ENCODE measurements at places on chromosomes 6 and 20.
A peak's percentile ranks its signal among the peaks of the same experiment; 100 is the strongest.

DNA sequence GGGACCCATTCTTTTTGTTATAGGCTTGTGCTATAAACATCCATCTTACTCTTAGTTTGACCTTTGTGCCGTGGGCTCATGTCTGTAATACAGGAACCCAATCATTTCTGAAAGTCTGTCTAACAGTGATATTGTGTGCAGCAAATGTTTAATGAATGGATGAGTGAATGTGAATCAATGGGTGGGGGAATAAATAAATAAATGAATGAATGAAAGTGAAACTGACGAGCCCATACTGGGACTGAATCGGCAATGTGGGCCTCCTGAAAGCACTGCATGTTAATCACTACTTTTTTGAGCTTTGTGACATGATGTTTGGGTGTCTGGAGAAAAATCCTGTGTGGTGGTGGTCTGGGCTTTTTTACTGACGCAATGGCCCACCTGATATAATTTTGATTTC, 175.0 kb downstream of the GMPR start:
- H3K27me3 ChIP-seq, result no peaks in the 10 kb centered on the region
- DNase-seq, result no peak
- H3K36me3 ChIP-seq, result peaks cover 4% of the 10 kb centered on the region
- H3K27ac ChIP-seq, result peak overlapping the region; percentile 65
- peaks cover 25% of the 10 kb centered on the region for H3K4me1 ChIP-seq
- no peak overlapping the region for H3K4me3 ChIP-seq

DNA sequence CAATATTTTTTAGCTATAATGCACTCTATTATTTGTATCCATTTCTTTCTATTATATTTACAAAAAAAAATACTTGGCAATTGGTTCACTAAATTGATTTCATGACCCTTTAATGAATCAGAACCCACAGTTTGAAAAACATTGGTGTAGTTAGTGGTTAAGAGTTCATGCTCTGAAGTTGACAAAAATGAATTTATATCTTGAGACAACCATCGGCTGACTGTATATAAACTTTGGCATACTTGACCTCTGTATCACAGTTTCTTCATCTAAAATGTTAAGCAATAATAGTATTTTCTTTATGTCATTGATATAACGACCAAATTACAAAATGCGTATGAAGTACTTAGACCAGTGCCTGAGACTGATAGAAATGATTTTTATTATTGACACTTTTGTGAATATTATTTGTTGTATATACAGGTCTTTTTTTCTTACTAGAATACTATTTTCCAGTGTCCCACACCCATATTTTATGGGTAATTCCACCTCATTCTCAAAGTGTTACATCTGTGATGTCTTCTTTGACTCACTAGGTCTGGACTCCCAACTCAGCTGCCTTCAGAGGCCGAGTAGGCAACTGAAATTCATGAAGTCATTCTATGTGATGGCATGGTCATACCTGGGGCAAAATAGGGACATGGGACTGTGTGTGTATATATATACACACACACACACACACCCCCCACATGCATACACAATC, 459.2 kb downstream of the RFPL4B start:
- no peaks in the 10 kb centered on the region for H3K4me1 ChIP-seq
- H3K27ac ChIP-seq, result no peak overlapping the region
- DNase-seq, result no peak
- no peaks in the 10 kb centered on the region for H3K36me3 ChIP-seq

GRCh38 chr6:31586599-31587281, 663 bp downstream of the LST1 start:
- no peaks in the 10 kb centered on the region for H3K27me3 ChIP-seq
- H3K4me1 ChIP-seq, result peaks cover 56% of the 10 kb centered on the region
- peak; percentile 45 for DNase-seq
- peaks cover 22% of the 10 kb centered on the region for H3K36me3 ChIP-seq
- peak overlapping the region; percentile 96 for H3K27ac ChIP-seq

DNA sequence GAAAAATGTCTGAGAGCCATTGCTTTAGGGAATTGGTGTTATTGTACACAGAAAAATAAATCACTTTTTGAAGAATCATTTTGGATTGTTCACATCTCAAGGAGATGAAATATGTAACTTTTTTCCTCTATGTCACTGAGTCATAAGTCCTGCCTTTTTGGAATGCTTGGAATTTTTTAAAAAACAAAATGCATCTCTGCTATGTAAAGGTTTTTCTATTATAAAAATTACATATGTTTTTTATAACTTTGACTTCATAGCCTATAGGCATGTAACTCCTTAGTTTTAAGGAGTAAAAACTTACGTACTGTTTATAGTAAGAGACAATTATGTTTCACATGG, 8.7 kb downstream of the RNF144B start:
- DNase-seq, result no peak
- peaks cover 8% of the 10 kb centered on the region for H3K36me3 ChIP-seq
- H3K27ac ChIP-seq, result no peak overlapping the region
- no peaks in the 10 kb centered on the region for H3K27me3 ChIP-seq
